ENCODE measurements at places on chromosomes 16 and 17.

DNA sequence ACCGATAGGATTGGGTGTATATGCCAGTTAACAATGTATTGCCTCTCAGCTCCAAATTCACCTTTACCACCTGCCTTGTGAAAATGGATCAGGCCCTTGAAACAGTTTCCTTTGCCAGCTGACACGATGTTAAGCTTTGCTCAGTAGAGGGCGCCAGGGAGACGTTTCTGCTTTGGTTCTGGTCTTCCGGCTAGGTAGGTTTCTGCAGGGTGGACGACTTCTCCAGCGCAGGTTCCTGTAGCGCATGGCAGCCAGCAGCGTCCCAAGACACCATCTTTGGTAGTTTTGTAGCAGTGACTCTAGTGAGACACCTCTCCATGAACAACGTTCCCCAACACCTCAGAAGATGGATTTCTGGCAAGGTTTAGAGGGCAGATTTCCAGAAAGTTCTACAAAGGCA, 24.0 kb downstream of the SYCE1L start:
- no peak for DNase-seq

GRCh38 chr17:43880420-43880991, 26.8 kb downstream of the MPP2 start:
- no peak for DNase-seq

DNA sequence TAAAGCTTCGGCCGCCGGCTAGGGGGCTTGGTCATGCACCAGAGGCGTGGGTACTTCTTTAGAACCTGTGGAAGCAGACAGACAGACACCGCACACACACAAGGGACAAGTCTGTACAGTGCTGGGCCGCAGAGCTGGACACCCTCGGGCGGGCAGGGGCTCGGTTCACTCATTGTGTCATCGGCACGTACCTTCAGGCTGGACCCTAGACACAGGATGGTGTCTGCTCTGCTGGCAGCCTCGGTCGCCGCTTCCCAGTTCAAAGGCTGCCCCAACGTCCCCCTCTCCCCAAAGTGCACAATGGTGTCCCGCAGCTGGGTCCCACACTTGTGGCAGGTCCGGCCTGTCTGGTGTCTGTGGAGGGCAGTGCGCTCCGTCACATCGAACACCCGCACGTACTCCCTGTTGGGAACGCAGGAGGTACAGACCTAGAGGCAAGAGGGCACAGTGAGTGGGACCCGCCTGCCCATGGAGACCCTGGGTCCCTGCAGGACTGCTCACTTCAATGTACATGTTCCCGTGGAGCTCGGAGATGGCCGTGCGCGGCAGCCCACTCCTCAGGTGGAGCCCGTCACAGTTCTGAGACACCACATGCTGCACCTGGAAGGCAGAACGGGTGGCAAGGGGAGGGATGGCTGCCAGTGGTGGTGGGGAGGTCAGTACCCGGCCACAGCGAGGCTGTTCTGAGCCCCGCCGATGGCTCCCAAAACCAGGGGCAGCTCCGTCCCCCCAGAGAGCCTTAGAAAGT, 3.1 kb upstream of the PCYT2 start:
- no peak for DNase-seq

DNA sequence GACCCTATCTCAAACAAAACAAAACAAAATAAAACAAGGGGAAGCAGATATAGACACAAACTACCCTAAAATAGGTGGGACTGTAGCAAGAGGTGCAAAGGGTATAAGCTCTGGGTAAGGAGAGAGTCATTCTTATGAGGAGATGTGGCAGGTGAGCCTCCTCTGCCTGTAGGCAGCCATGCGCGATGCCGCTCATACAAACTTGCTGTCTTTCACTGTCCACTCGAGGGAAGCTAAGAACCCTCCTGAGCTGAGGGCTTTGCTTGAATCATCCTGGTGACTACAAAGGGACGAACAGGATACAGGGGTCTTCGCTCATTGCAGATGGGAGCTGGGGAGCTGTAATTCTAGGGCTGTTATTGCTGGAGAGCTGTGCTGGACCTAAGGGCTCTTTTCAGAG, 14.8 kb upstream of the IL27 start:
- DNase-seq: no peak

GRCh38 chr17:46199379-46199778, 6.2 kb upstream of the KANSL1 start:
- DNase-seq: no peak

- no peak for DNase-seq
Observed at GRCh38 chr17:30225112-30225511, 10.4 kb downstream of the SLC6A4 start.

DNA sequence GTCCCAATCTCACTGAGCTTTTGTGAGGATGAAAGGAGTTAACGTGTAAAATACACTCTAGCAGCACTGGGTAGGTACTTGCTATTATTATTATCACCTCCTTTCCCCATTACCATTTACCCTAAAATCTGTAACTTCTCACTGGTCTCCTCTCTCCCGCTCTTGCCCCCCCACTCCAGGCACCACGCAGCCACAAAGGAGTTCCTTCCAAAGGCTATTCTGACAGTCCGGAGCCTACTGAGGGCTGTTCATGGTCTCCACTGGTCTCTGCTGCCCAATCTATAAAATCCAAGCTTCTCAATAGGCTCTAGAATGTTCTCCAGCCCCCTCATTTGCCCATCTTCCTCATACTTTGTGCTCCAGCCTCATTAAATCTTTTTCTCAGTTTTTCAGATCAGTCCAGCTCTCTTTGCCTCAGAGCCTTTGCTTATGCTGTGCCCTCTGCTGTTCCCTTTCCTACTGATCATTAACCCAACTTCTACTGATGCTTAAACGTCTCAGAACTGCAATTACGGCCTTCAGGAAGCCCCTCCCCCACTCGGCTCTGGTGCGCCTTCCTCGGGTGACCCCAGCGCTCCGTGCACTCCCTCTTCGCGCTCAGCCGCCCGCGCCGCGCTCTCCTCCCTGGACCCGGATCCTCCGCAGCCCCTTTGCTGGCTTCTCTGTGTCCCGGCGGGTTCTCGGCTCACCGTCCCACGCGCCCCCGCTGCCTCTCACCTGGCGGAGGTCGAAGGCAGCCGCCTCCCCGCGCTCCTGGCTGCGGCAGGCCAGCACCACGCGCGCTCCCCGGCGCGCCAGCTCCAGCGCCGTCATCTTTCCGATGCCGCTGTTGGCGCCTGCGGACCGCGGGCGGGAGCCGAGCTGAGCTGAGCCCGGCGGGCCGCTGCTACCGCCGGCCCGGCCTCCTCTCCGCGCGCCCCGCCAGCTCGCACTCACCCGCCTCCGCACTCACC, 737 bp downstream of the DHRS13 start:
- DNase-seq: no peak

- no peak for DNase-seq
Observed at GRCh38 chr17:29195465-29196081, 15.4 kb upstream of the MYO18A start.

- no peak for DNase-seq
Observed at GRCh38 chr16:19119564-19119963, 5.8 kb downstream of the ITPRIPL2 start.

GRCh38 chr17:61627125-61627524, 36.1 kb upstream of the NACA2 start:
- no peak for DNase-seq

- DNase-seq: no peak
Observed at GRCh38 chr17:45246861-45247428, 14.9 kb downstream of the SPATA32 start.

GRCh38 chr16:31417916-31418315, 10.2 kb downstream of the COX6A2 start:
- DNase-seq: no peak

GRCh38 chr17:78998311-78999055, 11.1 kb downstream of the CANT1 start:
- DNase-seq: no peak

DNA sequence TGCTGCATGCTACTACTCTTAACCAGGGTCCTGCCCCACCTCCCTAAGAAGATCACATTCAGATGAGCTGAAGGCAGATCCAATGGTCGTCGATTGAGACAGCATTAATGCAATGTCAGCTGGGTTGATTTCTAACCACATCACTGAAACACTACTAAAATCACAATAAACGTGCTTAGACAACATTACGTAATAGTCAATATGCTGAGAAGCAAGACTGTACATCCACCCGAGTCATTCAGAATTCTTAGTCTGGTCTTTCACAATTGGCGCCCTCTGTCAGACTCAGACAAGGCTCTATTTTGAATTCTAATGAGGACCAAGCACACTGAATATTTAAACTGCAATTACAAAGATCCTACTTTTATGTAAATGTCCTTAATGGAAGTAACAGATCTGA, 205.2 kb downstream of the STX8 start:
- no peak for DNase-seq

DNA sequence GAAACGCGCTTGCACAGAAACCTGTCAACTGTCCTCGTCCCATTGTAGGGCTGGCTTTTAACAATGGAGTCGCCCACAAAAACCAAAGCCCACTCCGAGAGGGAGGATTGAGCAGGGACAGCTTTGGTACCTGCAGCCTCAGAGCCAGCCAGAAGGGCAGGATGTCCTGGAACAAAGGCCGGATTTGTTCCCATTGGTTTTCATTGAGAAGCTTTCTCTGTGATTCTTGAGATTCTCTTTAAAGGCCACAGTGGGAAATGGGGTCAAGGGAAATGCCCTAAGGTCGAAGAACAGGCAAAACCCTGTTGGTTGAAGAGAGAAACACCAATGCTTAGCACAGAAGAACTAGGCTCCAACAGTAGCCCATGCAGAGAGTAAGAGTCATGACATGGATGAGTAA, 65.4 kb downstream of the C16orf78 start:
- no peak for DNase-seq

DNA sequence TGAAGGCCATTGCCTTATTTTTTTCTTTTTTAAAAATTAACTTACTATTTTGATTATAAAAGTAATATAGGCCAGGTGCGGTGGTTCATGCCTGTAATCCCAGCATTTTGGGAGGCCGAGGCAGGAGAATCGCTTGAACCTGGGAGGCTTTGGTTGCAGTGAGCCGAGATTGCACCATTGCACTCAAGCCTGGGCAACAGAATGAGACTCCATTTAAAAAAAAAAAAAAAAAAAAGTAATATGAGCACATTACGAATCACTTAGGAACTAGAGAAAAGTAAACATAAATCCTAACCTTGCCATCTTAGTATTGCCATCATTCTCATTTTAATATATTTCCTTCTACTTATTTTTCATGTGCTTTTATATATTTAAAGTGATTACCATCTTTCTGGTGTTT, 12.9 kb upstream of the TACO1 start:
- no peak for DNase-seq

GRCh38 chr16:48131201-48131935, 24.4 kb downstream of the ABCC12 start:
- DNase-seq: no peak

- no peak for DNase-seq
Observed at GRCh38 chr16:19655242-19655777, 62.7 kb downstream of the KNOP1 start.

DNA sequence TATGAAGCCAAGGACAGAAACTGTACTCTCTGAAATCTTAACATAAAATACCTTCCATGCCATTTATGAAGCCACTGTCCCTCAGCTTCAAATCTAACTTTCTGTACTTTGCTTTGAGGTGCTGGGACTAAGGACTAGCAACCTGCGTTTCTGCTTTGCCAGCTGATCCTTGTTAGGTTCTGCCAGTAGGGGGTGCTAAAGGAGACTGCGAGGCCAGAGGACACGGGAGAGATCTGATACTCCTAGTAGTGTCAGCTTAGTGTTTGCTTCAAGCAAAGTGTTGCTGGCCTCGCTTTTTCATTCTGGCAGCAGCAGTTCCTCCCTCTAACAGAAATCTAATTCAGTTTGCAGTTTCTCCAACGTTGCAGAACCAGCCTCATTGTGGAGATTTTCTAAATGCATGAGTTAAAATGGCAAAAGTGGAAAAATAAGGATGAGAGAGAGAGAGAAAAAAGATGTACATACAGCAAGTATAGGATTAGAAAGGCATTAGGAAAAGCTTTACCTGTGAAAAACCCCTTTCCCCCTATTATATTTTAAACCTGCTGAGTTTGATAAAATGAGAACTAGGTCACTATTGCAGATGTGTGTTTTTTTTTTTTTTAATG, 297.5 kb downstream of the CA10 start:
- DNase-seq: peak; percentile 36

- DNase-seq: no peak
Observed at GRCh38 chr17:16384557-16384956, 3.7 kb downstream of the UBB start.

- DNase-seq: no peak
Observed at GRCh38 chr17:4604111-4604644, 19.8 kb downstream of the SMTNL2 start.

DNA sequence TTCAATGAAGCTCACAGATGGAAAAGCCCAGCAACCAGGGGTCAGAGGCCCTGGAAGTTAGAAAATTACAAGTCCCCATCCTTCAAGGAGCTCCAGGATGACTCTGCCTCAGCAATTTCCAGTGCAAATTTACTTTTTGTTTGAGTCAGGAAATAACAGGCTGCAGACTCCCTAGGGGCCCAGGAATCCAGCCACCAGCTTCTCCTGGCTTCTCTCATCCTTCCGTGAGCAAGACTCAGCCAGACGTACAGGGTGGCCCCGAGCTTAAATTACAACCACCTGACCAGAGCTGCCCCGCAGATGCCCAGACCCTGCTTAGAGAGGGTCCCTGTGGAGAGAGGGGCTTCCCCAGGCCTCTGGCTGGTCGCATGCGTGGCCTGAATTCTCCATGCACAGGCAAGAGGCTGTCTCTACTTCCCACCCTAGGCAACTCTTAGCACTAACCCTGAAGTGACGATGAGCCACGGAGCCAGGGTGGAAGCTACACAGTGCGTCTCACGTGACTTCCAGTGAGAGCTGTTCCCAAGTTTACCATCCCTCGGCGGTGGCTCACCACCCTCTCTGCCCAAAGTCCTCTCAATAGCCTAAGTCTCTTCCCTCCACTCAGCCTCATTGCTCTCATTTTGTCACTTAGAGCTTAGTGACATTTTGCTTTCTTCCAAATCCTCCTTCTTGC, 27.1 kb downstream of the GPR142 start:
- DNase-seq: no peak

DNA sequence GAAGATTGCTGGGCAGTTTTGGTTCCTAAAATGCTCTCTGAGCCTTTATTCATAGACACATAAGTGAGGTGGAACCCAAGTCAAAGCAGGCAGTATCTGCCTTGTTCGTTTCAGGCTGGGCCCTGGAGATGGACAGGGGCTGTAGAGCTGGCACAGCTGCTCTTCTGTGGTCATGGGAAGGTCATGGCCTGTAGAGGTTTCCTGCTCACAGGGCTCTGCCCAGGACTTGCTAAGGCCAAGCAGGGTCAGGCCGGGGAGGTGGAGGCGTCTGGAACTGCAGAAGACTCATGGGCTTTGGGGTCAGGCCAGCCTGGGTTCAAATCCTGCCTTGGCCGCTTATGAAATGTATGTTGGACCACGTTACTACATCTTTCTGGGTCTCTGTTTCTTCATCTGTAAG, 50.2 kb downstream of the IRX5 start:
- DNase-seq: no peak

DNA sequence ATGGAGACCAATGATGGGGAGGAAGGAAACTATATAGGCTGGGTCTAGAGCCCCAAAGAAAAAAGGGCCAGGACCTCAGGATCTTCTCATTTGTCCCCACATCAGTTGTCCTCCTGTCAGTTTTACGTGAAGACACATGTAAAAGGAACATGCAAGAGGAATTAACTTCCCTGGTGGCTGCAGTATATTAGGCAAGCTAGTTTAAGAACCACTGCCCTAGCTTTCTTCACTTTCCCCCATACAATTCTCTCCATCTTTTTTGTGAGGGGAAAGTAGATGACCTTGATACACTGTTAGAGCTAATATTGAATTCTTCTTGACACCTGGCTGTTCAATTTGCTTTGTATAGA, 2.3 kb downstream of the MAP3K3 start:
- no peak for DNase-seq

- no peak for DNase-seq
Observed at GRCh38 chr17:59315866-59316265, 15.6 kb upstream of the YPEL2 start.

All from caudate nucleus (tissue), 63 donors.